NCI-H187 treated with DMSO at 0.1 percent for 48 hours (cell line): ENCODE measurements at places on chromosomes 4 and X.

DNA sequence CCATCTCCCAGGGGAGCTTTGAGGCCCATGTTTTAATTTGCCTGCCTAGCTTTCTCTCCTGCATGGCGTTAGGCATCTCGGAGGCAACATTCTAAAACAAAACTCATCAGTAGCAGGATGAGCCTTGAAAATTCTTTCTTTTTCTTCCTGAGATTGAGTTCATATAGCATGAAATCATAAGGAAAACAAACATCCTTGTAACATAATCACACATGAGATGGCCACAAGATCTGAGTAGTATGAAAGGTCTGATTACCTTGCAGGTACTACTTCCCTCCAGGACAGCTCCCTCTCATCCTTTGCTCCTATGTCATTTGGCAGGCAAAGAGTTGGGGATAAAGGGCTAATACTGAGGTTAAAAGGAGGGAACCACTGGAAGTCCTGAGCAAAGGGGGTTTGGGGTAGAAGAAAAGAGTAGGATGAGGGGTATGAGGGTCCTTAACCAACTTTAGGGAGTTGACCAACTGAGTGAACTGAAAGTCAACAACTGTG, 37.5 kb upstream of the CXCL8 start:
- no peak for DNase-seq

DNA sequence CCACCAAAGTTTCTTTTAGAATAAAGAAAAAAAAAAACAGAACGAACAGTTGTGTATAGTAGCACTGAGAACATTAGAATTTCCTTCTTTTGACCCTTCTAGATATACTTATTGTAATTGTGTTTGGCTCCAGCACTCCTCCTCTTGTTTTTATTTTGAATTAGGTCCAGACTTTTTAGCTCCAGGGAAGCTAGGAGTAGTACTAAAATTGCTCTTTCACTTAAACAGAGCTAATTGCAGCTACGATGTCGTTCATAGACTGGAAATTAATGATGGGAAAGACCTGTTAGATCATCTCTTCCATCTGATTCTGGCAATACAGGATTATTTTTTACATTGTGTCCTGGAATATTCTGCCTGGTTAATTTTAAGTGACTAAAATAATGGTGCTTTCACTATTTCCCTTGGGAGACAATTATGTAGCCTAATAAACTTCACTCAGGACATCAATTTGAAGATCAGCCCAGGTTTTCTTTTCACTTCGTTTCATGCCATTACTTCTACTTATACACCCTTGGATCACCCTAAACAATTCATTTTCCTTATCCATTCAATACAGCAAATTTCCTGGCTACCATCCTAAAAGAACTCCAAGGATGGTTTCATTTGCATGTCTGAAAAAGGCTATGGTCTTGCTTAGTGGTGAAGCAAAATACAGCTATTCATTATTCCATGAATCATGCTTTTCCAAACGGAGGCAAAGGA, 480.8 kb upstream of the TECRL start:
- DNase-seq: no peak

DNA sequence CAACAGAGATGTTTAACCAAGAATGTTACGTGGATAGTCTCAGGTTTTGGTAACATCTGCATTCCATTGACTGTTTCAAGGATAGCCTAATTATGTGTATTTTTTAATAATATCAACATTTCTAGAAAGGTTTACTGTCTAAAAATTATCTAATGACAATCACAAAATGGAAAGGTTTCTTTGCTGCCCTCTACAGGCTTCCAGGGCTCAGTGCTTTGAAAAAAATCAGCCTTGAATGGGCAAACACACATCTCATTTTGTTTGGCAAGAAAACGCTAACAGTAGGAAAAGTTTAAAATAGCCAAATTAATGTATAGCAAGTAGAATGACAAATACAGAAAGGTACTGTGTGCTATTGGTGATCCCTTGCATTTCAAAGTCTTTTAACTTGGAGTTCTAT, 223.4 kb upstream of the PRPS2 start:
- DNase-seq: no peak

DNA sequence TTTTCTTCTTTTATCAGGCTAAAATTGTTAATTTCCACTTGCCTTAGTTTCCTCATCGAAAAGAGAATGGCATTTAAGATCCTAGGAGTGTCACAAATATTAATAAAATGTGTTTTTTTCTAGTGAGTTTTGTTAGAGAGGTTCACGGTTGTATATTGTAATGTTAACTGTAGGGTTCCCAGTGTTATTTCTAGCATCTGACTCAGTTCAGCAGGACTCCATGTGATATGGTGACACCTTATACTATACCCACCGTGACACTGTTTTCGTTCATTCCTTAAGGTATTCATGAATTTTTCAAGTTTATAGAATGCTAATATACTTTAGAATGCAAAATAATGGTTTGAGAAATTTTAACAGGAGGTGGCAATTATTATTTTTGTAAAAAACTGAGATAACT, 90.2 kb downstream of the NEUROG2 start:
- DNase-seq: no peak

GRCh38 chr4:146292508-146292907, 78.2 kb downstream of the REELD1 start:
- DNase-seq: no peak
